Adrenal gland (tissue), 19 donors: ENCODE measurements at places on chromosomes 5 and 9. TPM values are rescaled to one million over a fixed set of nuclear protein-coding genes. Genes with fewer than 3 reads are reported as not detected.

GRCh38 chr5:178083922-178084321 lies 29.4 kb upstream of the N4BP3 start:
- H3K36me3 ChIP-seq = no peaks in the 10 kb centered on the region
- no peak for DNase-seq
- no peaks in the 10 kb centered on the region for H3K4me1 ChIP-seq

DNA sequence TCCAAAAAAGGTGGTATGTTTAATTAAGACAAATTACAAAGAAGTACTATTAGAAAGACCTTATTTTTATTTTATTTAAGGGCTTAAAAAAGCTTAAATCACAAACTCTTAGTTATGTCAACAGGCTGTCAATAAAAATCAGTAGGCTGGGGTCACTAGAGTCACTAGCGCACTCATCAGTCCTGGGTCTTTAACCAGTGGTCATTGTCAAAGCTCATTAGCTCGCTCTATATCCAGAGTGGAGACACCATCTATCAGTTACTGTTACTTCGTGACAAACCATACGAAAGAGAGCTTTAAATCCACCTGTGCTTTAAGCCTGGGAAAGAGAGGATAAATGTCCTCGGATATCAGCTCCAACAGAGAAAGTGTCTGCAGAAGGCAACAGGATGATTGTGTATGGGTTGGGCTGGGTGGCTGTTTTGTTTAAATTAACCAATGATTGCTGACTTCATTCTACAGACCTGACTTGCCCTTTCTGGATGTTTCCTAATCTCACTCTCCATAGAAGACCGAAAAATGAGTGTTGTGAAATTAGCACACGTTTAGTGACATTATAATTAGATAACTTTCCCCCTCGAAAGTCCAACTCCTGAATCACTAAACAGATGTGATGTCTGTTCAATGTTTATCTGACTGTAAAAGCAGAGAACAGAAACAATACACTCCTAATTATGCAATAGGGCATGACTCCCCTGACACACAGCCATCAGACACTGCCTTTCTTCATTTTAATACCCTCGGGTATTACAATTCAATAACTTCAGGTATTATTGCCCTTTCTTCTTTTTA lies 123.6 kb upstream of the TNPO1 start:
- peaks cover 4% of the 10 kb centered on the region for H3K27me3 ChIP-seq
- no peak overlapping the region for H3K4me3 ChIP-seq
- DNase-seq = no peak
- no peaks in the 10 kb centered on the region for H3K36me3 ChIP-seq
- no peak overlapping the region for H3K27ac ChIP-seq

DNA sequence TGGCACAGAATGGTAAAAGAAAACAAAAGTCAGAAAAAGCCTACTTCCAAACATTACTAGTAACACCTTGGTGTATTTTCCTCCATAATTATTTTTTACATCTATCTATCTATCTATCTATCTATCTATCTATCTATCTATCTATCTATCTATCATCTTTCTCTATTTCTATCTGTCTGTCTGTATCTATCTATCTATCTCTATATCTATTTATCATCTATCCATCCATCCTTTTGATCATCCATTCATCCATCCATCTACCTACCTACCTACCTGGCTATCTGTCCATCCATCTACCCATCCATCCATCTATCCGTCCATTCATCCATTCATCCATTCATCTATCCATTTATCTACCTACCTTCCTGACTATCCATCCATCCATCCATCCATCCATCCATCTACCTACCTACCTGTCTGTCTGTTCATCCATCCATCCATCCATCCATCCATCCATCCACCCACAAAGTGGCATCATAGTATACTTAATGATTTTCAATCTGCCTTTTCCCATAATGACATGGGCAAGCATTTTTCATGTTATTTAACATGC lies 121.9 kb upstream of the NEK6 start:
- no peak for DNase-seq
- no peak overlapping the region for H3K27ac ChIP-seq
- H3K4me1 ChIP-seq = no peaks in the 10 kb centered on the region
- H3K27me3 ChIP-seq = no peaks in the 10 kb centered on the region

DNA sequence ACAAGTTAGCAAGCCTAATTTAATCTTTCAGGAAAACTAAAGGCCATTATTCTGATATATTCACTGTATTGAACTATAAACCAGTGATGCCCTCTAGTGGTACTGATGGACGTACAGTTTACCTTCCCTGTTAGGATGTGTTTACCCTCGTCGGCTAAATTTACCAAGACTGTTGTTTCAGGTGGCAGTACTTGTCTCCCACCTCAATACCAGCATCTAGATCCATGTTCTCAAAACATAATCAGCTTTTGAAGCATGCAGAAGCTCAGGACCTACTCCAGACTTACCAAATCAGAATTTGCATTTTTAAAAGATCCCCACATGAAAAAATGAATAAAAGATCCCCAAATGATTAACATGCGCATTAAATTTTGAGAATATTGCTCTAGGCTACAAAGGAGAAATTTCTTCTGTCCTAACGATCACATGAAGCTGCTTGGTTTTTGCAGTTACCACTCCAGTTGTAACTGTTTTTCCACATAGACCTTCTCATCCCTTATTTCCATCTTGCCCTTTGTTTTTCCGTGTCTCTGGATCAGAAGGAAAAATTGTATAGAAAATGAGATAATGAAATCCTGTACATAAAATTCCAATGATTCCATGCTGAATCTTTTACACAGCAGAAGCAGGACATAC lies 3.2 kb upstream of the BAAT start:
- no peaks in the 10 kb centered on the region for H3K36me3 ChIP-seq
- H3K4me3 ChIP-seq = no peak overlapping the region
- H3K27ac ChIP-seq = no peak overlapping the region
- no peak for DNase-seq
- no peaks in the 10 kb centered on the region for H3K27me3 ChIP-seq

NELFB gene
- polyA plus RNA-seq = 19.6 TPM

- H3K27me3 ChIP-seq = peaks cover 5% of the 10 kb centered on the region
- no peak for DNase-seq
- H3K36me3 ChIP-seq = no peaks in the 10 kb centered on the region
- no peak overlapping the region for H3K27ac ChIP-seq
Measured at GRCh38 chr9:35972093-35972492, 14.1 kb upstream of the OR2S2 start.

DNA sequence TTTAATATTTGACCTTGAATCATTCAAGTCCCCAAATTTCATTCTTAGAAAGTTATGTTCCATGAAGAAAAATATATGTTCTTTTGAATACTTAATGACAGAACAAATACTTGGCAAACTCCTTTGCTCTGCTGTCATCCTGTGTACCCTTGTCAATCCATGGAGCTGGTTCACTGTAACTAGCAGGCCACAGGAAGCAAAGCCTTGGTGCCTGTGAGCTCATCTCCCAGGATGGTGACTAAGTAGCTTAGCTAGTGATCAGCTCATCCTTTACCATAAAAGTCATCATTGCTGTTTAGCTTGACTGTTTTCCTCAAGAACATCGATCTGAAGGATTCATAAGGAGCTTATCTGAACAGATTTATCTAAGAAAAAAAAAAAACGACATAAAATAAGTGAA lies 65.4 kb downstream of the WDR41 start:
- H3K4me3 ChIP-seq = no peak overlapping the region
- H3K4me1 ChIP-seq = peaks cover 17% of the 10 kb centered on the region
- H3K36me3 ChIP-seq = peaks cover 6% of the 10 kb centered on the region
- no peak overlapping the region for H3K27ac ChIP-seq
- no peak for DNase-seq

GRCh38 chr9:15416880-15417279 lies 5.8 kb upstream of the SNAPC3 start:
- no peak overlapping the region for H3K27ac ChIP-seq
- no peaks in the 10 kb centered on the region for H3K4me1 ChIP-seq
- H3K4me3 ChIP-seq = no peak overlapping the region
- no peaks in the 10 kb centered on the region for H3K27me3 ChIP-seq
- no peak for DNase-seq

BARHL1 gene
- polyA plus RNA-seq = not detected

- H3K27me3 ChIP-seq = no peaks in the 10 kb centered on the region
- H3K27ac ChIP-seq = no peak overlapping the region
- DNase-seq = no peak
- H3K4me3 ChIP-seq = no peak overlapping the region
Measured at GRCh38 chr9:116555556-116556155, 131.4 kb upstream of the TRIM32 start.

GRCh38 chr9:26205261-26205660 lies 527.0 kb upstream of the TUSC1 start:
- H3K4me3 ChIP-seq = no peak overlapping the region
- H3K27me3 ChIP-seq = no peaks in the 10 kb centered on the region
- no peaks in the 10 kb centered on the region for H3K4me1 ChIP-seq
- H3K27ac ChIP-seq = no peak overlapping the region

SLC25A2 gene
- 0.07 TPM for polyA plus RNA-seq

GRCh38 chr9:35923927-35924763 lies 14.9 kb downstream of the SPAAR start:
- no peaks in the 10 kb centered on the region for H3K36me3 ChIP-seq
- H3K27me3 ChIP-seq = no peaks in the 10 kb centered on the region
- DNase-seq = peak; percentile 80
- peak overlapping the region; percentile 25 for H3K4me3 ChIP-seq
- H3K4me1 ChIP-seq = peaks cover 15% of the 10 kb centered on the region
- H3K27ac ChIP-seq = peak overlapping the region; percentile 87

- H3K27me3 ChIP-seq = no peaks in the 10 kb centered on the region
- no peaks in the 10 kb centered on the region for H3K4me1 ChIP-seq
- no peak for DNase-seq
- no peak overlapping the region for H3K27ac ChIP-seq
Measured at GRCh38 chr9:22073349-22073748, 64.2 kb upstream of the CDKN2B start.

GRCh38 chr5:34929134-34929719 lies at the start of gene DNAJC21:
TSS of gene DNAJC21 (plus strand) at chr5:34929559. CDS start at chr5:34929820, 261 bp downstream.
- no peaks in the 10 kb centered on the region for H3K4me1 ChIP-seq
- peak within 1 kb of the TSS; percentile 92 for H3K27ac ChIP-seq
- peak within 1 kb of the TSS; percentile 95 for H3K4me3 ChIP-seq
- H3K27me3 ChIP-seq = no peaks in the 10 kb centered on the region
- DNase-seq = peak; percentile 99

GRCh38 chr9:96193236-96193755 lies 108.7 kb downstream of the HSD17B3 start:
- H3K27me3 ChIP-seq = no peaks in the 10 kb centered on the region
- no peak overlapping the region for H3K27ac ChIP-seq
- H3K36me3 ChIP-seq = no peaks in the 10 kb centered on the region
- no peak for DNase-seq
- no peak overlapping the region for H3K4me3 ChIP-seq

DNA sequence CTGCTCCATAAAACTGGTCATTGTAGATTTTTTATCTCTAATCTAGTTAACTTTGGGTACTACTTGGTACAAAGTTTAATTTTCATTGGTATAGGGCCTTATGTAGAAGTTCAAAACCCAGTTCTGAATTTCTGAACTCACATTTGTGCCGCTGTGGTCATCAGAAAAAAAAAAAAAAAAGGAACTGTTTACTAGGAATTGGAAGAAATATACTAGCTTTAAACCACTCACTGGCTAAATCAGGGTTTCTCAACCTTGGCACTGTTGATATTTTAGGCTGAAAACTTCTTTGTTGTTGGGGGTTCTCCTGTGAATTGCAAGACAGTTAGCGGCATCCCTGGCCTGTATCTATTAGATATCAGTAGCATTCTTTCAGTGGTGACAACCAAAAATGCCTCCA lies 4.1 kb upstream of the ZFYVE16 start:
- DNase-seq = no peak
- no peaks in the 10 kb centered on the region for H3K36me3 ChIP-seq
- H3K4me1 ChIP-seq = peaks cover 11% of the 10 kb centered on the region
- no peak overlapping the region for H3K4me3 ChIP-seq

- no peak overlapping the region for H3K27ac ChIP-seq
- no peak for DNase-seq
- no peaks in the 10 kb centered on the region for H3K4me1 ChIP-seq
- H3K27me3 ChIP-seq = no peaks in the 10 kb centered on the region
Measured at GRCh38 chr9:126927419-126927818, 12.8 kb downstream of the RALGPS1 start.
